ENCODE measurements at places on chromosomes 11 and 22.

- H3K4me3 ChIP-seq = no peak overlapping the region
- H3K27me3 ChIP-seq = no peaks in the 10 kb centered on the region
- H3K4me1 ChIP-seq = no peaks in the 10 kb centered on the region
- H3K27ac ChIP-seq = no peak overlapping the region
- H3K36me3 ChIP-seq = no peaks in the 10 kb centered on the region
Observed at GRCh38 chr11:42661942-42662341, 649.9 kb upstream of the API5 start.

- no peaks in the 10 kb centered on the region for H3K4me1 ChIP-seq
- H3K27ac ChIP-seq = no peak overlapping the region
- peaks cover 14% of the 10 kb centered on the region for H3K27me3 ChIP-seq
Observed at GRCh38 chr11:112722876-112723275, 238.3 kb upstream of the NCAM1 start.

GRCh38 chr22:31748490-31748889 lies 1.4 kb downstream of the PRR14L start:
- no peaks in the 10 kb centered on the region for H3K36me3 ChIP-seq
- peaks cover 48% of the 10 kb centered on the region for H3K4me1 ChIP-seq
- DNase-seq = no peak
- H3K27ac ChIP-seq = no peak overlapping the region

DNA sequence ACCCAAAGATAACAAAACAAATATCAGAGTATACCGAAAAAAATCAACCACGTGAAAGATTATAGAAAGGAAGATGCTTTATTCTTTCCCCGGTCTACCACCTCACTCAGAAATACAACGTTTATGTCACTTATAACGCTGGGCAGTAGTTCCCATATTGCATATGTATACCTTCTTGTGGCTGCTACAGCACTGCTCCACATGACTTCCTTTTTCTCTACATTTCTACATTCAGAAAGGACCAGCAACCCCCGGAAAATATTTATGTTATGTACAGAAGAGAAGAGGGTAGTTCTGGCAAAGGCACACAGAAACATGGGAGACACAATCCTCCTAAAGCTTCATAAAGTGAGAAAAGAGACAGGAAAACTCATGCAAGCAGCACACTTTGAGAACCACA lies 56.8 kb downstream of the MTMR2 start:
- H3K27ac ChIP-seq = no peak overlapping the region
- H3K36me3 ChIP-seq = peaks cover 18% of the 10 kb centered on the region
- no peaks in the 10 kb centered on the region for H3K27me3 ChIP-seq
- no peak for DNase-seq
- no peaks in the 10 kb centered on the region for H3K4me1 ChIP-seq
- H3K4me3 ChIP-seq = no peak overlapping the region

GRCh38 chr11:1570531-1570895 lies 1.6 kb downstream of the DUSP8 start:
- DNase-seq = no peak
- peak overlapping the region; percentile 86 for H3K27ac ChIP-seq
- peak overlapping the region; percentile 69 for H3K4me3 ChIP-seq
- peaks cover 71% of the 10 kb centered on the region for H3K4me1 ChIP-seq
- H3K36me3 ChIP-seq = no peaks in the 10 kb centered on the region

DNA sequence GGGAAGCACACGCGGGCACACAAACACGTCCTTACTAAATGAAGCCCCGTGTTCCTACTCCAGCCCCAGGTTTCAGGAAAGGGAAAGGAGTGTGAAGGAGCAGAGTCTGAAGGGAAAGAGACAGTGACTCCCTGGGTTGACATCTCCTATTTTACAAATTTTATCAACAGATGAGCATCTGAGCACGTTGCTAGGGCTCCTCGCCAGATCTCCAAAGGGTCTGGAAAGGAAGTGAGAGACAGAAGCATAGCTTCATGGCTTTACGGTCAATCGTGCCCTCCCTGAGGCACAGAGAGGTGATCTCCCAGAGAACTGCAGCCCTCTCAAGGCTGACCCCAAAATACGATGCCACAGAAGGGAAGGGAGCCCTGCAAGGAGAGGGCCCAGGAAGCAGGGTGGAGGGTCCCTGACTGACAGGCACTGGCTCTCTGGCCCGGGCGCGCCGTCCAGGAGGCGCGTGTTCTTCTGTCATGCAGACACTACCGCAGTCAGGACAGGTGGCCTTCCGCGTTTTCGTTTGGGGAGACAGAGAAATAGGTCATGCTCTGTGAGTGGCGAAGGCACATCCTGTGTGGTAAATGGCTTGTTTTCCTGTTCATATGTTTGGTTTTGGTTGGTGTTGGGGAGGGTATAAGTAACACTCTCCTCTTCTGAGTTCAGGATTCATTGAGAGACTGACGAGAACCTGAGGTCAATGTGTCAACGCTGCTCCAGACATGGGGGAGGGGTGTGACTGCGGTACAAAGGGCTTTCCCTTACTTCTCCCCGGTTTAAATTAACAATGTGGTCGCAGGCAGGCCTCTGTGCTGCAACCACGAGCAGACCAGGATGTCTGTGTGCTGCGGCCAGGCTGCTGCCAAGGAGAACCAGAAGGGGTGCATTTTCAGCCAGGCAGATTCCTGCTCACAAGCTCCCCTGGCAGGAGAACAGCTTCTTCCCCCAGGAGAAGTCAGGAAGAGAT lies 813.3 kb downstream of the OPCML start:
- DNase-seq = no peak
- no peak overlapping the region for H3K27ac ChIP-seq
- H3K36me3 ChIP-seq = no peaks in the 10 kb centered on the region
- H3K4me1 ChIP-seq = no peaks in the 10 kb centered on the region
- no peak overlapping the region for H3K4me3 ChIP-seq

DNA sequence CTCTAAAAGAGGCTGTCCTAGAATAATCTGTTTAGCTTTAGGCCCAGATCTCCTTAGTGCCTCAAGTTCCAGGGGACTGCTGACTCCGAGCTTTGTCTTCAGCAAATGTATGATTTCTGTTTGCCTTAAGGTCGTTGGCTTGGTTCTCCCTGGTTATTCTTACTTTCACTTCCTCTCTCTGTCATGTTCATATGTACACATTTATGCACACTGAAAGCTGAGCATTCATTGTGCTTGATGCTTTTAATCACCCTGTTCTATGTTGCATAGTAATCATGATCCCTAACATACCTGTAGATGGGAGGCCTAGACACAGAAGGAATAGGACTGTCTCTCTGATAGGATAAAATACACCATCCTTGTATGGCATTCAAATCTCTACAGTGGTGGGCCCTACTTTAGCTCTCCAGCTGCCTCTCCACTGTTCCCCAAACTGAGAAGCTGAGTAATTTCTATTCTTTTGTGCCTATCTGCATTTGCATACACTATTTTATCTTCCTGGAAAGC lies 7.2 kb downstream of the PPFIBP2 start:
- H3K27ac ChIP-seq = peak overlapping the region; percentile 25
- H3K4me3 ChIP-seq = no peak overlapping the region
- DNase-seq = no peak
- H3K4me1 ChIP-seq = peaks cover 4% of the 10 kb centered on the region
- no peaks in the 10 kb centered on the region for H3K36me3 ChIP-seq

DNA sequence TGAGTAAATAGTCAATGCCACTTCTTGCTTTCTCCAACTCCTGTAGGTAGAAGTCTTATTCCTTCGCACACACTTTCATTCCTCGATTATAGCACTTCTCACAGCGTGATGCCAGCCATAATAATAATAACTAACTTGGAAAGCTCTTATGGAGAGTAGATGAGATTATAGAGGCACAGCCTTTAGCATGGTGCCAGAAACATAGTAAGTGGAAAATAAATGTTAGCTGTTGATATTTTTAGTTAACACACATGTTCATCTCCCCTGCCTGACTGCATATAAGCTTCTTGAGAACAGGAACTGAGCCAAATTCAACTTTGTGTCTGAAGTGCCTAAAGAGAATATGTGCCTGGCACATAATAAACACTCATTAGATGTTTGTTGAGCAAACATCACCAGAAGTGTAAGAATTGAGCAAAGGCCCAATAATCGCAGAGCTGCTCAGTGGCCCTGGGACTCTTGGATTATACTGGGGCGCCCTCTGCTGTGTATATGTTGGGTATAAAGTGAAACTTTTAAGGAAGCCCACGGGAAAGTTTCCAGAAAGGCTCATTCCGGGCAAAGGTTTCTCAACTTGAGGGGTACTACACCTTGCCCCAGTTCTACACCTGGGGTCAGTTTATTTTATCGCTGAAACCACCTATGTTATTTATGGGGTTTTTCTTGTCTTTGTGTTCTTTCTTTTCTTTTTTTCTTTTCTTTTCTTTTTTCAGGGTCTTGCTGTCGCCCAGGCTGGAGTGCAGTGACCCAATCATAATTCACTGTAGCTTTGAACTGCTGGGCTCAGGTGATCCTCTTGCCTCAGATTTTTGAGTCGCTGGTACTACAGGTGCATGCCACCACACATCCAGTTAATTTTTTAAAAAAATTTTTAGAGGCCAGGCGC lies 22.3 kb downstream of the SLN start:
- DNase-seq = no peak
- no peaks in the 10 kb centered on the region for H3K36me3 ChIP-seq
- no peak overlapping the region for H3K27ac ChIP-seq

GRCh38 chr11:62393061-62393611 lies 25.7 kb upstream of the SCGB1A1 start:
- no peaks in the 10 kb centered on the region for H3K36me3 ChIP-seq
- peaks cover 16% of the 10 kb centered on the region for H3K4me1 ChIP-seq
- H3K27me3 ChIP-seq = no peaks in the 10 kb centered on the region

- no peaks in the 10 kb centered on the region for H3K36me3 ChIP-seq
- no peaks in the 10 kb centered on the region for H3K27me3 ChIP-seq
- no peak overlapping the region for H3K4me3 ChIP-seq
- DNase-seq = peak; percentile 77
- H3K27ac ChIP-seq = no peak overlapping the region
Observed at GRCh38 chr22:22853713-22854112, 33.9 kb upstream of the IGLL5 start.

DNA sequence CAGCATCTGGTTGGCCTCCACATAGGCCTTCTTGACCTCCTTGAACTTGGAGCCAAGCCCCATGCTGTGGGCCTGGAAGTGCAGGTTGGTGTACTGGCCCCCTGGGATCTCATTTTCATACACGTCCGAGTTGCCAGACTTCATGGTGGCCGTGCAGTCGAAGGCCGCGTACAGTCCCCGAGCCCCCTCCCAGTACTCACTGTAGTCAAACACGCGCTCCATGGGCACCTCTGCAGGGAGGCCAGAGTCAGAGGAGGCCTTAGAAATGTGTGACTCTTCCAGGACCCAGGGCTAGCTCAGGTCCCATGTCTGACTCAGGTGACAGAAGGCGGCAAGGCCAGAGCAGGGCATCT lies 6.7 kb upstream of the LRFN4 start:
- peaks cover 38% of the 10 kb centered on the region for H3K36me3 ChIP-seq
- H3K27ac ChIP-seq = no peak overlapping the region
- H3K4me3 ChIP-seq = no peak overlapping the region
- no peaks in the 10 kb centered on the region for H3K27me3 ChIP-seq
- peaks cover 7% of the 10 kb centered on the region for H3K4me1 ChIP-seq
- DNase-seq = no peak

GRCh38 chr22:30406400-30406799 lies 9.6 kb downstream of the SEC14L2 start:
- no peaks in the 10 kb centered on the region for H3K4me1 ChIP-seq
- no peaks in the 10 kb centered on the region for H3K27me3 ChIP-seq
- no peak overlapping the region for H3K4me3 ChIP-seq
- no peak overlapping the region for H3K27ac ChIP-seq

DNA sequence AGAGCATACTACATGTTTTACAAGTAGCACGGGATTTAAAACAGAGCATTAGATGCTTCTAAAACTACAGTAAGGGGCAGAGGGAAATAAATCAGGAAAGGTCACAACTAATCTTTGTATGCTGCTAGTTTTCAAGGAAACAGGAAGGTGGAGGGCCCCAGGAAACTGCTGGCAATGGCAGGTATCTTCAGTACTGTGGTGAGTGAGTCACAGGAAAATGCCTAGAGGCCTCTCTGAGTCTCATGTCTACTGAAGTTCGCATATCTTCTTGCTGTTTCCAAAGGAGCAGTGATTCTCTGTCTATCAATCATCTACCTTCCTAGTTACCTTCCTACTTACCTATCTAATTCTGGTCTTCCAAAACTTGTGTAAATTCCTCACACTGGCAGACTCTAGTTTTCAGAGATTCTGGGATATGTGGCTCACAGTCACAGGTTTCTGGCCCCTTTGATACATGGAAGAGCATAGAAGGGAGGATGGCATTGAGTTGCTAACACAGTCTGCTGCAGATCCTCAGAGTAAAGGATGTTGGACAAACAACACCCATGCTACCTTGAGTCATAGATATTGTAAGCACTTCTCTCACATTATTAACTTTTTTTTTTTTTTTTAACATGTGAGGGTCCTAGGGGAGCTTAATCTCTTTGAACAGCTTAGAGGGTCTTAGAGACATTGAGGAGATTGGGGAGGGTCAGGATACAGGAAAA lies 58.8 kb upstream of the SYN3 start:
- no peak for DNase-seq
- no peak overlapping the region for H3K4me3 ChIP-seq
- no peaks in the 10 kb centered on the region for H3K36me3 ChIP-seq
- H3K27me3 ChIP-seq = no peaks in the 10 kb centered on the region
- no peaks in the 10 kb centered on the region for H3K4me1 ChIP-seq
- H3K27ac ChIP-seq = no peak overlapping the region

DNA sequence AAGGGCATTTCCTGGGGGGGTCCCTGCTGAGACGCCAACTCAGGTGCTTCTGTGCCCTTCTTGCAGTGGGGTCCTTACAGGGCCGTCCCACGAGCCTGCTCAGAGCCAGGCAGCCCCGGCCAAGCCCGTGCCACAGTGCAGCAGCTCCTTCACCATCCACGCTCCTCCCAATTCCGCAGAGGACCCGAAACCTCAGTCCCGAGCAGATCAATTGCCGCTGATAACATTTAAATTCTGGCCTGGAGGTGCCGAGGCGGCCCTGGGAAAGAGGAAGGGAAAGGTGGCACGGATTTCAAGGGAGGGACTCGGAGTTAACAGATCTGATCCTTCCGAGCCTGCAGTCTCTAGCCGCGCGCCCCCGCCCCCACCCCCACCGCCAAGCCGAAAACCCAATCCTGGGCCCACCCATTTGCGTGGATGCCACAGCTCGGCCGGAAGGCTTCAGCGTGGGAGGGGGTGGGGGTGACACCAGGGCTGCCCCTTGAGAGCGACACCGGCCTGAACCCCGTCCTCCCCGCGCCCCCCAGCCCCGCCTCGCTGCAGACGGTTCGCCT lies 32.3 kb upstream of the JAM3 start:
- H3K4me3 ChIP-seq = peak overlapping the region; percentile 62
- H3K27ac ChIP-seq = peak overlapping the region; percentile 96
- H3K27me3 ChIP-seq = no peaks in the 10 kb centered on the region
- peaks cover 93% of the 10 kb centered on the region for H3K4me1 ChIP-seq

DNA sequence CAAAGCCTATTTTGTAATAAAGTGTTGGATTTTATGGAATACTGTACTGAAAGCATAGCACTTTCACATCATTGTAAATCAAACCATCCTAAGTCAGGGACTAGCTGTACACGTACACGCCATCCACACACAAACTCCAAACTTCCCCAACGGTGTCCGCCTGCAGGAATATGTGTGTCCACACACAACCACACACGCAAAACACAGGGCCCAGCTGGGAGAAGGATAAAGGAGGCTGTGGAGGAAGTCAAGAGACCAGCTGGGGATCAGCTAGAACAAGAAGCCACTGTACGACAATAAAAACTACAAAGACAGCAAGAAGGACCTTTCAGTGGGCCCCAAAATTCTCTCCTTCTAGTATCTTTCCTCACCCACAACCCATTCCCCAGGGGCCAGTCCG lies 1.6 kb downstream of the TRIM29 start:
- H3K27ac ChIP-seq = no peak overlapping the region
- H3K4me1 ChIP-seq = no peaks in the 10 kb centered on the region
- no peak for DNase-seq

- no peak for DNase-seq
- H3K36me3 ChIP-seq = peaks cover 33% of the 10 kb centered on the region
- peaks cover 17% of the 10 kb centered on the region for H3K4me1 ChIP-seq
- peak overlapping the region; percentile 76 for H3K4me3 ChIP-seq
- no peaks in the 10 kb centered on the region for H3K27me3 ChIP-seq
Observed at GRCh38 chr11:65083134-65083833, 556 bp downstream of the CDCA5 start.

All from esophagus muscularis mucosa (tissue), 4 donors.